ENCODE measurements at places on chromosomes 3 and 15.

GRCh38 chr15:58559904-58560588, 128.3 kb downstream of the LIPC start:
- DNase-seq, result no peak

- DNase-seq, result no peak
Observed at GRCh38 chr15:64223882-64224281, 61.1 kb upstream of the PPIB start.

DNA sequence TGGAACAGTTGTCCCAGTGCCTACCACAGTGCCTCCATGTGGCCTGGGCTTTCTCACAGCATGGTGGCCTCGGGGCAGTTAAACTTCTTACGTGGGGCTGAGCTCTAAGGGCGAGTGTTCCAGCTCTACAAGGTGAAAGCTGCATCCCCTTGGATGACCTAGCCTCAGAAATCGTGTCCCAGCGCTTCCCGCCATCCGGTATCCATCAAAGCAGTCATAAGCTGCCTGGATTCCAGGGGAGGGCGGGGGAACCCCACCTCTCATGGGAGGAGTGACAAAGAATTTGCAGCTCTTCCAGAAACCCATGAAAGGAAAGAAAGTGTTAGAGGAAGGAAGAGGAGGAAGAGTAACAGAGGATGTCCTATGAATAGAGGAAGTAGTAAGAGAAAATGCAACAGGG, 45.8 kb upstream of the CCDC174 start:
- DNase-seq, result no peak

GRCh38 chr3:105867712-105868430, 941 bp downstream of the CBLB start:
- DNase-seq, result no peak
